GOT3 (cell line): ENCODE measurements at places on chromosomes 7 and 10.

DNA sequence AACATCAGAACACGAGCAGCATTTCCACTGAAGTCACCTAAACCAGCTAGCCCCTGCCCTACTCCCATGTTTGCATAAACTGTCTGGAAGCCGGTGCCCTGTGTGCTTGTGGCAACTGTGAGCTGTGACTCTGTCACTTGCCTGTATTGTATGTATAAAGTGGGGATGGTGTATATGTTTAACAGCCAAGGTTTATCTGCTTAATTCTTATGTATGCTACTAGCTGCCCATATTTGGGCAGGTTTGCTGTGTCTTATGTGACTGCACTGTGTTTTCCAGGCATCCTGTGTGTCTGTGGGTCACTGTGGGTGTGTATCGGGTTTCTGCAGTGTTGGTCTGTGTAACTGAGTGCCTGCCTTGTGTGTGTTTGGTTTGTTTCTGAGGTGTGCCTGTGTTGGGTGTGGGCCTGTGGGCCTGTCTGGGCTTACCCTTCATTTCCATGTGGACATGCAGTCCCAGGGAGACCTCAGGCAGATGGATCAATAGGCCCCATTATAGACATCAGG is 9.3 kb downstream of the LBX1 start:
- DNase-seq, result no peak

DNA sequence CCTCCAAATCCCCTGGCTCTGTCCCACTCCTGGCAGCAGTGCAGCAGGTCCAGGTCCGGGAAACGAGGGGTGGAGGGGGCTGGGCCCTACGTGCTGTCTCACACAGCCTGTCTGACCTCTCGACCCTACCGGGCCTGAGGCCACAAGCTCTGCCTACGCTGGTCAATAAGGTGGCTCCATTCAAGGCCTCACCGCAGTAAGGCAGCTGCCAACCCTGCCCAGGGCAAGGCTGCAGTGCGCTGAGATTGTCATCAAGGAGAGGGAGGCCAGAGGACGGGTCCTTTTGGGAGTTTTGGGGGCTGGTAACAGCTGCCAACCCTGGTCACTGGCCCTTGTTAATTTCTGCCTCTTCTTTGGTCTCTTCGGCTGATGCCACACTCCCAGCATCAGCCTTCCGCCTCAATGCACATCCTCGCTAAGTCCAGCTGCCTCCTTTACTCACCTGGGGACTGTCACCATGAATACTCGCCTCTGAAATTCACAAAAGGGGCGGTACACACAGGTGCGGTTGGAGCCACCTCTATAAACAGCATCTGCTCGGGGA is 3.5 kb downstream of the EPO start:
- no peak for DNase-seq

GRCh38 chr7:151178236-151178635 is 8.8 kb downstream of the ASB10 start:
- no peak for DNase-seq

GRCh38 chr7:43753271-43753810 is 5.1 kb upstream of the BLVRA start:
- no peak for DNase-seq

DNA sequence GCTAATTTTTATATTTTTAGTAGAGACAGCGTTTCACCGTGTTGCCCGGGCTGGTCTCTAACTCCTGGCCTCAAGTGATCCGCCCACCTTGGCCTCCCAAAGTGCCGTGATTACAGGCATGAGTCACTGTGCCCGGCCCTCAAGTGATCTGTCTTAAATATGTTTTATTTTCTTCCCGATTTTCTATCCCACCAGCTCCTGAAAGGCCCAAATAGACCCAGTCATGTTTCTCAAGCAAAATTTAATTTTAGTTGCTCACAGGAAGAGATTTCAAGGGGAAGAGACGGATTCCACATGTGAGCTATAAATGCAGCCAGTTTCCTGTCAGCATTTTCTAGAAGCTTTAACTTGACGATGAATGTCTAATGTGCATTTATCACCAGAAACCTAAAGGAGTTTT is 12.0 kb downstream of the DENND10 start:
- no peak for DNase-seq

GRCh38 chr10:99834410-99834809 is 52.0 kb downstream of the ABCC2 start:
- no peak for DNase-seq

- no peak for DNase-seq
These were observed 42.0 kb downstream of the PRR15 start for GRCh38 chr7:29605671-29606070.

GRCh38 chr10:92544296-92544695 is 29.6 kb downstream of the IDE start:
- no peak for DNase-seq

DNA sequence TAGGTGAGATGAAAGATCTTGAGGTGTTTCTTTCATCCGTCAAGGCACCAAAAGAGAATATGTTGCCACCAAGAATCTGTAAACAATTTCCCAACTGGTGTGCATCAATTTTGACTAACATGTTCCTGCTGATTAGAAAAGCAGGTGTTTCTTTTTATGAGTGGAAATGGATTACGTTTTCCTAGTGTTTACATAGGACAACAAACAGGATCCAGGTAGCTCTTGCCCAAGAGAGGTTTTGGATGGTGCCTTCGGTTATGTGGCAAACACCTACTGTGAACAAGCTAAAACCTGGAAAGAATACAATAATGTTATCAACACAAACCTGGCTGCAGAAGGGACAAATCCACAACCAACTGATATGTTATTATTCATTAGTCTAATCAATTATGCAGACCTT is 53.6 kb upstream of the WNT16 start:
- DNase-seq, result no peak

GRCh38 chr7:94252124-94252523 is 142.6 kb upstream of the COL1A2 start:
- DNase-seq, result no peak

GRCh38 chr10:116097239-116097784 is 175.7 kb downstream of the GFRA1 start:
- DNase-seq, result no peak

GRCh38 chr10:2984682-2985081 is 82.7 kb upstream of the PFKP start:
- no peak for DNase-seq

GRCh38 chr10:3423384-3423783 is 250.8 kb upstream of the PITRM1 start:
- DNase-seq, result no peak

GRCh38 chr7:29243910-29244655 is 49.5 kb downstream of the CHN2 start:
- DNase-seq, result no peak

GRCh38 chr10:88157981-88158465 is 294.6 kb downstream of the PTEN start:
- DNase-seq, result no peak

GRCh38 chr10:60943316-60944057 is 498 bp downstream of the RHOBTB1 start:
- DNase-seq, result no peak

DNA sequence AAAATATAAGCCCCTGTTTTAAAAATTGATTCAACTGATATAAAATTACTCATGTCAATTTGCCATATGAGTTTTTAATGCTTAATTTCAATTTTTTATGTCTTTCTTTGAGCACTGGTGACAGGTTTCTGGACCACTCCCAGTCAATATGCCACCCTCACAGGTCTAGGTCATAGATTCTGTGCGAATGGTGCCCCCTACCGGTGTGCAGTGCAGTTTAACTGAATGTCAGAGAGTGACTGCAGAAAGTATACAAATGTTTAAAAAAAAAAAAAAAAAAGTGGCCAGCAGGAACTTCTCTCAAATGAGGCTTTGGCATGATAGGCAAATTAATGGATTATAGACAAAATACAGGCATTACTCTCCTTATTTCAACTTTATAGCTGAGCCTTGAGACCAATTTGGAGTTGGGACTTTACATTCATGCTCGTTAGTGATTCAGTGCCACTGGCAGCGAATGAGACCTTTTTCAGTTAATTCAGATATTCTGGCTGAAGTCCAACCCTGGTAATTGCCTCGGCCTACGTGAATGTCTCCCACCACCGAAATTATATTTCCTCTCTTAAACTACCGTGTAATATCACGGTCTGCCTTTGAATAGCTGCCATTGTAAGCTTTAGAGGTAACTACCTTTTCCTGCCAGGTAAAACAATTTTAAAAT is 427.6 kb downstream of the PHTF2 start:
- no peak for DNase-seq

GRCh38 chr7:74527842-74528241 is 74.1 kb downstream of the GTF2IRD1 start:
- no peak for DNase-seq

GRCh38 chr7:50214771-50215170 is 89.7 kb upstream of the IKZF1 start:
- DNase-seq, result no peak

DNA sequence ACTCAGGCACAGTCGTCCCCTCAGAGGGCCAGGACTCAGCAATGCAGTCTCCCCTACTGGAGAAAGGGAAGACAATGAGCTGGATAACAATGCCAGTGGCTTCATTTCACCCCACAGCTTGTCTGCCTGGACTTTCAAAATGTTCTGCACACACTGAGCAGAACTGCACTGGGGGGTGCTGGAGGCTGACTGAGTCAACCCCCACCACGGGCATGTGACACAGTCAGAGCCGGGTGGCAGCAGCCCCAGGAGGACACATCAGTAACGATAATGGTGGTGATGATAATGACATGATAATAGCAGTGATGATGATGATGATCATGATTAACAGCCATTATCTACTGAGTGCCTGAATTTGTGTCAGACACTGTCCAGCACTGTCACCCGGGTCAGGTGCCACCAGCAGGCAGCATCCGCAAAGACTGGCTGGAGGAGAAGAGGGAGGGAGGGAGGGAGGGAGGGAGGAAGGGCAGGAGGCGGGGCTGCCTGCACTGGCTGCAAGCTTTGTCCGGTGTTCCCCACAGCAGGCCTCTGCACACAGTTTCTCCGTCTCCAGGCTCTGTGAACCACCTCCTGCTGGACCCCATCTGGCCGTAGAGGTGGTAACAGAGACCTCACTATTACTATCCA is 67.4 kb downstream of the PLXNA4 start:
- DNase-seq, result no peak

DNA sequence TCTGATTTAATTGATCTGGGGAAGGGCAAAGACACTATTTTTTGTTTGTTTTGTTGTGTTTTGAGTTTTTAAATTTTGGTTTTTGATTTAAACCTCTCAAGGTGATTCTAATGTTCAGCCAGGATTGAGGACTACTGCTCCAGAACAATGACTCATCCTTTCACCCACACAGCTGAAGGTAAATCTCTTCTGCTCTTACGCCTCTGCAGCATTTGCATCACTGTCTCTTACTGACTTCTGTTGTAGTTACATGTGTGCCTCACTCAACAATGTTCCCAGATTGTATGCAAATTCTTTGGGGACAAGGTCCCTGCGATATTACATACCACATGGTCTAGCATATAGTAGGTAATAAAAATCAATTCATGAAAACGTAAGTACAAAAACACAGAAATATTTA is 467.5 kb upstream of the LRRN3 start:
- DNase-seq, result no peak

DNA sequence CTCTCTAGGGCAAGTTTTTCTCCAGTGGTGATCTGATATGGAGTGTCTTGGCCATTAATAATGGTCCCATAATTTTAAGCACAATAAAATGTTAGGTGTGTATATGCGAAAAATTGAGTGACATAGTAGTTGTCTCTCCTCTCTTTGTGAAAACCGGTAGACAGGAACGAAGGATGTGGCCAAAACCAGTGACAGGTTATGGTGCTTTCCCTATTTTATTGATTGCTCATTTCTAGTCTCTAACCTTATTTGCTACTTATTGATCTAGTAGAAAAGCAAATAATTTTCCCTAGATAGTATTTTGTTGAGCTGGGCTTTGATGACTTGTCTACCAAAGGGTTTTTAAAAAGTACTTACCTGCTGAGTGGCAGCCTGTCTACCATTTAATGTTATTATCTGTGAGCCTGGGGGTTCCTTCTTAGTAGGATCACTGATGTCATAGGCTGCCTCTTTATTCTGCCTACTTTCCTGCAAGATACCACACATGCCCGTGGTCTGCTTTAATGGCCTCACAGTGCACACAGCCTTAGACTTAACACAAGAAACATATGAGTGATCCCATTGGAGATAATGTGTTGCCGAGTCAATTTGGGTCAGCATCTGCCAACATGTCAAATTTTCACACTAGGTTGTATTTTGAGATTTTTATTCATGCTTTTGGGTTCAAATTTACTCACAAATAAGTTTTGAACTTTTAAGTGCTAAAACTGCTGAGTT is 100.0 kb downstream of the AUTS2 start:
- DNase-seq, result no peak

DNA sequence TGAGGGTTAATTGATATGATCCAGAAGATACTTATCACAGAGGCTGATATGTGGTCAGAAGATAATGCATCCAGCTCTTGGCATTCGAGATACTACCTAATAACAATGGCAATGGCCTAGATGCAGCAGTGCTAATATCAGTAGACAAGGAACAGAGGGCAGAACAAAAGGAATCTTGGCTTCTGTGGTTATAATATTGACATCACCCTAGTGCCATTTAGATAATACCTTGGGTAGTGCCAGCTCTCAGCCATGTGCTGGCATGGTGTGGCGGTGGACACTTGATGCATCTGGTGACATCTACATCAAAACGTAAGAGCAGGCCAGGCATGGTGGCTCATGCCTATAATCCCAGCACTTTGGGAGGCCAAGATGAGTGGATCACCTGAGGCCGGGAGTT is 101.8 kb downstream of the CALN1 start:
- no peak for DNase-seq

- no peak for DNase-seq
These were observed 7.2 kb upstream of the PSAP start for GRCh38 chr10:71857934-71858890.

DNA sequence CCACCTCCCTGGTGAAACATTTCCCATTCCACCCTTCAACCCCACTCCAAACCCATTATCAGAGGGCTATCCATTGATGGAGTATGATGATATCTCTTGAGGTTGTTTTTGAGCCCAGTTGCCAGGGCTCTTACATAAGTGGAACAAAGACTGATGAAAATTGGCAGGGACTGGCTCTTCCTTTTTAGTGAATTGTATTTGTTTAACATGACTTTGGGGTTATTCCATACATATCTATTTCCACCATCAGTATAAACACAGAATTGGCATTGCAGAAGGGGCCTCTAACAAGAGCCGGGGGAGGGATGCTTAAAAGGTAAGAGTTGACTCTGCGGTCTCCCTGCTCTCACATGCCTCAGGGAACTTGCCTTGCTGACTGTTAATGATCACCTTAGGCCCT is 28.9 kb downstream of the FZD1 start:
- DNase-seq, result no peak

- no peak for DNase-seq
These were observed 5.7 kb downstream of the ZNF92 start for GRCh38 chr7:65379318-65379717.

DNA sequence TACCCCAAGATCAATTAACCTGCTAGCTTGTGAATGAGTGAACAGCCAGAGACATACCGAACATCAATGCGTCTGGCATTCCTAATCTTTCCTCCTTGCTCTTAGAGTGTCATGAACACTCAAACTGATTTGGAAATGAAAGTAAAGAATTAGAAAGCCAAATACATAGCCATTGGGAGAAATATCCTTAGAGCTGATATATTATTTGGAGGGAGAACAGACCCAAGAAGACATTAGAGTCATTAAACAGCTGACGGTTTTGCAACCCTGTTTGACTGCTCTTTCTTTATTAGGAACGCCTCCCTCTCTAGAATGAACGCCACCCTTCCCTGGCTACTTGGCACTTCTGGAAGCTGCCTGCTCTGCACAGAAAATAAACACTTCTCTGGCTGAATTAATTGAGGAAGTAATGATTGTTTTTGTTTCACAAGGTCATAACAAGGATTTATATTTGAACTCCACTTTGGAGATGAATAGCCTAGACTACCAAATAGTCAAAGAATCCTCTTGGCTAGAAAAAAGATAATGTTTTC is 42.8 kb downstream of the CTTNBP2 start:
- DNase-seq, result no peak

- no peak for DNase-seq
These were observed 35.5 kb downstream of the RBM20 start for GRCh38 chr10:110679486-110680272.
